NCI-H1417 treated with DMSO at 0.1 percent for 48 hours (cell line): ENCODE measurements at places on chromosomes 1 and 21.
A peak's percentile ranks its signal among the peaks of the same experiment; 100 is the strongest.

GRCh38 chr21:44975720-44976555, 36.1 kb downstream of the SLX9 start:
- no peak for DNase-seq

GRCh38 chr1:61122389-61122788, 40.0 kb downstream of the NFIA start:
- DNase-seq, result no peak

DNA sequence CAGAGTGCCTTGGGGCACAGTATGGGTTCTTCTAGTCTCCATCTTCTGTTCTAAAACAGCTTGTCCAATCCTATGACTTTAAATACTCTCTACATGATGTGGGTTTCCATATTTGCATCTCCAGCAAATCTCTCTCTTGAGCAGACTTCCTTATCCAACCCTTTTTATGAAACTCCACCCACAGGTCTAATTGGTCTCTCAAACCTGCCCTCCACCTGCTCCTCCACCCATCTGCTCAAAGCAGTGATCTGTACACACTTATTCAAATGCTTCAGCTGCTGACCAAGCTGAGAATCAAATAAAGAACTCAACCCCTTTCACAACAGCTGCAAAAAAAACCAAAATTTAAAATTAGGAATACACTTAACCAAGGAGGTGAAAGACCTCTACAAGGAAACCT, 11.5 kb downstream of the MCOLN2 start:
- no peak for DNase-seq

- DNase-seq, result no peak
Measured at GRCh38 chr21:16082038-16082816, 352.4 kb downstream of the USP25 start.

DNA sequence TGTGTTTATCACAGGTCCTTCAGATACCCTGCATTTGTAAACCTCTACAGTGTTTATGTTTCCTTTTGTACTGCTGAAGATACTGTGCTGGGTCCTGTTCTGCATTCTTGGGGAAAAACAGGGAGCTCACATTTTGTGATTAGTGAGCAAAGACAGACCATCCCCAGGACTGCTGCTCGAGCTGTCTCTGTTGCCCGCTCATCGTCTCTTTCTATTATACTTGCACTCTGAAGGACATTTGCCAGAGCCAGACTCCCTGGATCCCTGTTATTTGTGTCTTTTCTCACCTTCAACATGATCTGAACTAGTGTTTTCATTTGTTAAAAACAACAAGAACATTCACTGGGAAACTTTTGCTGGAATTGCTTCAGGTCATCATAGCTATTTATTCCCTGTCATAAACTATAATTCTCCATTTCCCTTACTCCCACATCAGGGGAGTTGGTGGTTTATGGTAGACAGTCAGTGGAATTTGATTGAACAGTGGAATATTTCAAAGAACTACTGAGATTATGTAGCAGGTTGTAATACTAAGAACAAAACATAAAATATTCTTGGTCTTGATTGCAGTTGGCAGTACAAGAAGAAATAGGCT, 53.0 kb downstream of the PRRX1 start:
- DNase-seq, result no peak

GRCh38 chr1:94884106-94884505, 42.8 kb downstream of the CNN3 start:
- DNase-seq, result no peak

- no peak for DNase-seq
Measured at GRCh38 chr1:1356796-1357401, 1.5 kb downstream of the MXRA8 start.

- no peak for DNase-seq
Measured at GRCh38 chr1:160062230-160062532, 7.8 kb downstream of the KCNJ10 start.

DNA sequence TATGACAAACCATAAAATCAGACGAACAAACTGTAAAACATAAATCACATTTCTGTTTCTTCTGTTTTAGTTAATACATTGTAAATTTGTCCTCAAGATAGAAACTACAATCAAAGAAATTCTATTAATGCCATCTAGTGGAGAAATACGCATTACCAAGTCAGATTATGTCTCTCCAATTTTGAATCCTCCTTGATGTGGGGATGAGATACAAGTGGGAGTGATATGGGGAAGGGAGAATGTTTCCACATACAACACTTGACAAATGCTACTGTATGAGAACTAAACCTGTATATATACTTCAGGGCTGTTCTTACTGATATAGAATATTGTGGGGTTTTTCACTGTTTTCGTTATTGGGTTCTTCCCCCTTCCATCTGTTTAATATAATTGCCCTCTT, 2.6 kb downstream of the HFM1 start:
- no peak for DNase-seq

GRCh38 chr1:30662291-30662840, 61.0 kb downstream of the MATN1 start:
- no peak for DNase-seq

GRCh38 chr1:47478090-47478489, 40.2 kb downstream of the FOXD2 start:
- DNase-seq, result no peak

DNA sequence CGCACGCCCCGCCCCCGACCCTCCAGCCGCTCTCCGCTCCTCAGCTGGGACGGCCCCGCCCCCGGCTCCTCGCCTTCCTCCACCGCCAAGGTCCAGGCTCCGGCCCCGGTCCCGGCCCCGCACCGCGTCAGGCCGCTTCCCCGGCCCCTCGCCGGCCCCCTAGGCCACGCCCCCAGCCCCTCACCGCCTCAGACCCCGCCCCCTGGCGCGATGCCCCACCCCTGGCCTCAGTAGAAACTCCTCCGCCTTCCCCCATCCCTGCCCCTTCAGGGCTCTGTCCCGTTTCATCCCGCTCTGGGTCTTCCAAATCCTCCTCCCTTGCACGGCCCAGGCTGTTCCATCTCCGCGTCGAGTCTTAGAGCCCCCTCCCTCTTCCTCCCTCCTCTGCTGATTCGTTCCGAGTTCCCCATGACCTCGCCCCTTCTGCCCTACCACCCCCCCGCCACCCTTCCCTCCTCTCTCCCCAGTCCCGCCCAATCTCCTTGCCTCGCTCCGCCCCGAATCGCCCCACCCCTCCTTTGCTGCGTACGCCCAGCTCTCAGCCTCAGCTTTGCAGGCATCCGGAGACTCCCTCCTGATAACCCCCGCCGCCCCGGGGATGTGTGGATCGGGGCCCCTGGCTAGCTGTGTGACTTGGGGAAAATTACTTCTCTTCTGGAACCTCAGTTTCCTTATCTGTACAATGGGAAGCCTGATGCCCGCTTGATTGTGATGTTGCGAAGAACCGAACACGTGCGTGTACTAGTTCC, 448 bp upstream of the ASAP3 start:
- peak; percentile 19 for DNase-seq

DNA sequence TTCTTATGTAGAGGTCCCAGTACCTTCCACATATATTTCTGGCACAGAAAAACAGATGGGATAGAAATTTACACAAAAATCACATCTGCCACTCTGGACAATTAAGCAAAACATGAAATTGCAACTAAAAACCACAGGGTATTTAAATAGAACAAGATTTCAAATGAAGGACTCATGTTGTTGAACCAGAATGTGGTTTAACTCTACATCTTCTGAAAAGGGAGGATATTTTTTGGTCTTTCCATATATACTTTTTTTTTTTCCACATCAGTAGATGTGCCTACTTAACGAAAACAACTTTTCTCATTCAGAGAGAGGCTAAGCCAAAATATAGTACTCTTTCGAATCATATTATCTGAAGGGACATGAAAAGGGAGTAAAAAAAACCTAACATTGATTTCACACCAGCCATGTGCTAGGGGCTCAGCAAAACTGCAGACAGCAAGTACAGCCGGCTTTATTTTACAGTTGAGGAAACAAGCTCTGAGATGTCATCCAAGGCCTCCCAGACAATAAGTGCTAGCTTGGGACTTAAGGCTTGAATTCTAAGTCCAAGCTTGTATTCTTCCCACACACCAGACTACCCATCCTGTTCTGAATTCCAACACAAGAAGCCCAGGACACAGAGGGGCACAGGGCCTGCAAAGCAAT, 208.9 kb downstream of the PBX1 start:
- DNase-seq, result no peak

- DNase-seq, result no peak
Measured at GRCh38 chr1:235138821-235139220, 10.2 kb upstream of the TOMM20 start.

GRCh38 chr1:111602302-111602701, 17.3 kb upstream of the RAP1A start:
- DNase-seq, result no peak

- no peak for DNase-seq
Measured at GRCh38 chr1:248618878-248619277, 16.0 kb downstream of the OR2T11 start.

DNA sequence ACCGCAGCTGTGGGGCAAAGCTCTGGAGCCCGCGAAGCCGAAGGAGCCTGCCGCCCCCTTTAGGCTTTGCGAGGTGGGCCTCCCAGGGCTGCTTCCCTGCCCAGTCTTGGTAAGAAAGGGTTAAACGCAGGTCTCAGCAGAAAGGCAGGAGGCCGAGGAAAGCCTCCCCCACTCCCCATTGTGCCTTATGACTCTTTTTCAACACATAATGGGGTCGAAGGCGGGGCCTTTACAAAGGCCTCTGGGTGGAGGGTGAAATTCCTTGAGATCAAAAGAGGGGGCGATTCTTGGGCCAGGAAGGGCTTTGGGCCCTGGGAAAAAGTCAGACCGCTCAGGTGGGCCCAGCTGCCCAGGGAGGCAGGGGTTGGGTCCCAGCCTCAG, 880 bp downstream of the ALPL start:
- DNase-seq, result no peak

GRCh38 chr21:34252751-34253150, 111.1 kb upstream of the KCNE2 start:
- no peak for DNase-seq

DNA sequence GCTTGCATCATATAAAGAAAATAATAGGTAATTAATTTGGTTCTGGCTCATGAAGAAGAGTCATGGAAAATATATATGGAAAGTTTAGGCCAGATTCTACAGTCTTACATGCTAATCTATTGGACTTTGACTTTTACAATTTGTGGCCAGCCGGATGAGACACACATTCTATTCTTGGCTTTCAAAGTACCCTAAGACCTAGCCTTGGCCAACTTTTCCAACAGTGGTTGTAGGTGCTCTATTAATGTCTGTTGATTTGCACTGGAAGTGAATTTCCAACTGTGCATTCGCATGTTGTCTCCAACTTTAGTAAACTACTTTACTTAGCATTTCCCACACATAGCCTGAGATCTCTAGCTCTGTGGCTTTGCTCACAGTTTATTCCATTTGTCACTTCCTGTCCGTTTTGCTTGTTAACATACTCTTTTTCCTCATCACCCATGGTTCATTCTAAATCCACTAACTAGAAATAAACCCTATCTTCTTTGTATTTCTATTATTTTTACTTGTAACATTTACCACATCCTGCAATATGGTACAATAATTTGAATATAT, 644.0 kb downstream of the PTPRC start:
- DNase-seq, result no peak

DNA sequence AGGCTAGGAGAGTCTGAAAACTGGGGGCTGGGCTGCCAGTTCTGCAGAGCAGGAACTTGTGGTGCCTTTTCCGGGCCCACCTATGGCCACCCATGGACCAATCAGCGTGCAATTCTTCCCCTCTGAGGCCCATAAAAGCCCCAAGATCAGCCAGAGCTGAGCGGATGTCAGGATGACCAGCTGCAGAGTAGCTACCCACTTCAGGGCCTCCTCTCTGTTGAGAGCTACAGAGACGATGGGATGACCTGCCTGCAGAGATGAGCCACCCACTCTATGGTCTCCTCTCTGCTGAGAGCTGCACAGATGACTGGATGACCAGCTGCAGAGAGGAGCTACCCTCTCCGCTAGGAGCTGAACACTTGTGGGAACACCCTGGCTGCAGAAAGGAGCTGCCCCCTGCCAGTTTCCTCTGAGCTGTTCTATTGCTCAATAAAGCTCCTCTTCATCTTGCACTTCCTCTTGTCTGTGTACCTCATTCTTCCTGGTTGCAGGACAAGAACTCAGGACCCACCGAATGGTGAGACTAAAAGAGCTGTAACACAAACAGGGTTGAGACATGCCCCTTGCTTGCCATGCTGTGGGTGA, 12.8 kb upstream of the AADACL4 start:
- DNase-seq, result no peak

GRCh38 chr1:220527279-220527907, 543 bp upstream of the MARK1 start:
- DNase-seq, result no peak

DNA sequence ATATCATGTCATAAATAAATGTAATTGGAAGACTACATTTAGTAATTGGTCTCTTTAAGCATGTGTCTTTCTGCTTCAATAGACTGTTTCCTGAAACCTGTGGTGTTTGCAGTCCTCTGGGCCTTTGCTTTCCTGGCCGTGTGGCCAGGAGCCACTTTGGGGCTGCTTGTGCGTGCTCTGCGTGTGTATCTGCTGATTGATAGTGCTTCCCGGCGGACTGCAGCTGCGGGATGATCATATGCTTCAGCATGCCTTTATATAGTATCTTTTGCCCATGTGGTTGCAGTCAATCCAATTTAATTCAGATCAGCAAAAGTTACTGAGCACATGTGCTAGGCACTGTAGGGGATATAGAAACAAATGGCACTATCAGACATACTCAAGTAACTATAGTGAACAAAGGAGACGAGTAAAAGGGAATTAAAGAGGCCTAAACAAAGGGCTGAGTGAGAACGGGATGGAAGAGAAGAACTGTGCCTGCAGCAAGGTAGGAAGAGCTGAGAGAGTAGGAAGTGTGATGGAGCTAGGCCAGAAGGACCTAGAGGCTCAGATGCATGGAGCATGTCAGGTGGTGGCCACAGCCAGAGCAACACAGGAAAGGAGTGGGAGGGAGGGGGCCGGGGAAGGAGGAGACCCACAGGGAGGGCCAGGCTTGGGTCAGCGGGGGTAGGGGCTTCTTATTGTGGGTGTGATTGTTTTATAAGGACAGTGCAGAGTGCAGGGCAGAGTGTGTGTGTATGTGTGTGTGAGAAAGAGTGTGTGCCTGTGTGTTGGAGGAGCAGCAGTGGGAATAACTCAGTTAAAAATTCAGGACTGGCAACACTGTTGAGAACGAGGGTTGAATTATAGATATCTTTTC, 27.2 kb upstream of the TTF2 start:
- DNase-seq, result no peak

- DNase-seq, result no peak
Measured at GRCh38 chr1:89546934-89547562, 22.4 kb downstream of the LRRC8B start.

- no peak for DNase-seq
Measured at GRCh38 chr1:216224233-216224632, 199.0 kb downstream of the USH2A start.

DNA sequence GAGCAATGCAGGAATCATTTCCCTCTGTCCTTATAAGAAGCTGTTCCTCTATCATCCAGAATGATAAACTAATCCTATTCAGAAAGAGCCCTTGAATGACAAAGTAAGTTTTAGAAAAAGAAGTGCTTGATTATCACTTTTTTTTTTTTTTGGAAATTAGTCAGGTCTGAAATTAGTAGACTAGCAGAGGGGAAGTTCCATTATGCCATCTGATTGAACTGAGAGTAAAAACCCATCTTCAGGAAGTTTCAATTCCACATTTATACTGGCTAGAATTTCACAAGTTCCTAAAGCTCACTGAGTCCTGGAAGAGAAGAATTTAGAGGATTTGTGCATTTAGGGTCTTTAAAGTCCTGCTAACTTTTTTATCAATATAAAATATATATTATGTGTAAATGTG, 128.8 kb upstream of the COA6 start:
- DNase-seq, result no peak
